ENCODE measurements at places on chromosomes 5 and 9.
A peak's percentile ranks its signal among the peaks of the same experiment; 100 is the strongest.

- peak; percentile 41 for DNase-seq
- peaks cover 52% of the 10 kb centered on the region for H3K36me3 ChIP-seq
- no peaks in the 10 kb centered on the region for H3K27me3 ChIP-seq
- no peak overlapping the region for H3K4me3 ChIP-seq
- no peak overlapping the region for H3K27ac ChIP-seq
Measured at GRCh38 chr5:179825655-179826182, 5.0 kb downstream of the SQSTM1 start.

- peaks cover 71% of the 10 kb centered on the region for H3K27me3 ChIP-seq
- no peaks in the 10 kb centered on the region for H3K36me3 ChIP-seq
- no peak overlapping the region for H3K27ac ChIP-seq
- no peak overlapping the region for H3K4me3 ChIP-seq
Measured at GRCh38 chr5:80961376-80962281, 1.5 kb downstream of the RASGRF2 start.

DNA sequence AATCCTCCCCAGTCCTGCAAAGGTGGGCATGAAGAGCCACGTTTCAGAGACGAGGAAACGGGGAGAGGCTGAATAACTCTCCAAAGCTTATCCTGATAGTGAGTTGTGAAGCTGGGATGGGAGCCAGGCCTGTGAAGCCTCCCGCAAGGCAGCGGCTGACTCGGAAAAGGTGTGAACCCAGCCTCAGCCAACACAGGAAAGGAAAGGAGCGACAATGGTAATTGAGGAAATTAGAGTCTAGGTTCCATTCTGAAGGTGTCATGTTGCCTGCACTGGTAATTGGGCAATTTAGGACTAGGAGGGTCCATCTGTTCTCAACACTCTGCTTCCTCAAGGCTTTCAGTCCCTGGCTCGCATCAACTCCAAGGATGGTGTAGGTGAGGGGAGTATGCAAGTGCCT lies 83.4 kb downstream of the LIFR start:
- no peaks in the 10 kb centered on the region for H3K36me3 ChIP-seq
- H3K27ac ChIP-seq, result no peak overlapping the region
- H3K4me1 ChIP-seq, result peaks cover 14% of the 10 kb centered on the region
- no peak for DNase-seq
- H3K27me3 ChIP-seq, result no peaks in the 10 kb centered on the region

DNA sequence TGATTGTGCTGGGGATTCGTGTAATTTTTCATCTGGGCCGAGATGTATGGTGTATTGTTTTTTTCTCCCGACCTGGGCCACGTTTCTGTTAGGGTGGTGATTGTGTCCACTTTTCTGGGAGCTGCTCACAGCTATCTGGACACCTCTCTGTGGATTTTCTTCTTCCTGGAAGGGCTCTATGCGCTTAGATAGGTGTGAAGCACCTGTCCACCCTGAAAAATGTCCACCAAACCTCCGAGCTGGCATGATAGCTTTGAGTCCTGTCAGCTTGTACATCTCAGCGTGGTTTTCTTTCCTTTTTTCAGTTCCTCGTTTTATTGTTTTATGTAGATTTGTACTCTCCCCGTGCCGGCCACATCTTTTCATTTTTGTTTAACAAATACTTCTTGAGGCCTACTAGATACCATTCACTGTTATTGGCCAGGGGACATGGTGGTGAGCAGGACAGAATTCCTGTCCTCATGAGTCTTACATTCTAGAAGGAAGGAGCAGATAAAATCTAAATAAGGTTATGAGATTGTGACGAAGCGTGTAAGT lies 1.1 kb downstream of the UGCG start:
- peak; percentile 48 for DNase-seq
- H3K4me1 ChIP-seq, result peaks cover 14% of the 10 kb centered on the region
- H3K4me3 ChIP-seq, result peak overlapping the region; percentile 99
- peak overlapping the region; percentile 83 for H3K27ac ChIP-seq
- no peaks in the 10 kb centered on the region for H3K27me3 ChIP-seq
- 0 out of 2 replicates have a peak, but pooled peaks cover 3% of the 10 kb centered on the region for H3K36me3 ChIP-seq

GRCh38 chr9:69945671-69946141 lies 97.9 kb upstream of the MAMDC2 start:
- peak overlapping the region; percentile 94 for H3K27ac ChIP-seq
- H3K4me1 ChIP-seq, result peaks cover 52% of the 10 kb centered on the region
- H3K36me3 ChIP-seq, result no peaks in the 10 kb centered on the region
- no peaks in the 10 kb centered on the region for H3K27me3 ChIP-seq
- no peak overlapping the region for H3K4me3 ChIP-seq

DNA sequence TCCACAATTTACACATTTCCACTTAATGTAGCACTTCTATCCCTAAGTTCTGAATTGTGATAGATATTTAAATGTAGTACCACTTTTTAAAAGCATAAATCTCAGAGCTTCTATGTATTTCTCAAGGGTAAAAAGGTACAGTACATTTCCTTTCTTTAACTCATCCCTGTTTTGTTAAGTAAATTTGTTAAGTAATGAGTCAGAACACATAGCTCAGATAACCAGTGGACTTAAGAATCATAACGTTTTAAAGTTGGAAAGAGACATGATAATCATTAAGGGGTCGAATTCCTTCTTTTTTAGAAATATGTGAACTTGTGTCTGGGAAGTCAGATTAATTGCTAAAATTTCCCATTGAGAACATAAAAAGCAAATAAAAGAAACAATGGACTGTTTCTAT lies 810.2 kb upstream of the NUDT12 start:
- no peak overlapping the region for H3K27ac ChIP-seq
- H3K27me3 ChIP-seq, result no peaks in the 10 kb centered on the region
- H3K36me3 ChIP-seq, result no peaks in the 10 kb centered on the region
- H3K4me1 ChIP-seq, result no peaks in the 10 kb centered on the region

DNA sequence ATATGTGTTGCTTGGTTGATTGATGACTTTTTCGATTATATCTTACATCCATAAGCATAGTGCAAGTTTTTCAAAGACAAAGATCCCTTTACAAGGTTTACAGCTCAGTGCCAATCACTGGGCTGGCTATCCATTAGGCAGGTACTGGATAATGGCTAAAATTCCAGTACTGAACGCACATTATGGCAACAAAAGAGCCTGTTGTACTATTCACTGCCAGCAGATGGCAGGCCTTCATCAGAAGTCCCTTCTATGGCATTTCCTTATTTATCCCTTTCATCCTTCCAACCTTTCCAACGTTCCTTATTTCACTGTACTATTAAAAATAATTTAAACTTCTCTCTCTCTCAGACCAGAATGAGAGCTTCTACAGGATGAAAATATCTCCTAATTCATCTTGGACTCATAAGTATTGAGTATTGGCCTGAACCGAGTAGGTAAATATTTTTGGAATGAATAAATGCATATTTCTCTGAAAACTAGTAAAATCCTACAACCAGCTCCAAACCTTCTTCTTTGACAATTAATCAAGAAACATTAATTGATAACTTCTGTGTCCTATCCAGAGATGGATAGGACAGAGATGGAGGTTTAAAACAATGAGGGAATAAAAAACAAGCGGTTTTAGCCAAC lies 6.7 kb upstream of the WNT8A start:
- no peak overlapping the region for H3K4me3 ChIP-seq
- peak; percentile 75 for DNase-seq
- H3K36me3 ChIP-seq, result no peaks in the 10 kb centered on the region
- no peak overlapping the region for H3K27ac ChIP-seq

GRCh38 chr5:10761933-10762775 lies 1.1 kb upstream of the DAP start:
- H3K27me3 ChIP-seq, result no peaks in the 10 kb centered on the region
- DNase-seq, result no peak
- H3K4me3 ChIP-seq, result peak overlapping the region; percentile 73
- peaks cover 12% of the 10 kb centered on the region for H3K4me1 ChIP-seq
- peak overlapping the region; percentile 87 for H3K27ac ChIP-seq

DNA sequence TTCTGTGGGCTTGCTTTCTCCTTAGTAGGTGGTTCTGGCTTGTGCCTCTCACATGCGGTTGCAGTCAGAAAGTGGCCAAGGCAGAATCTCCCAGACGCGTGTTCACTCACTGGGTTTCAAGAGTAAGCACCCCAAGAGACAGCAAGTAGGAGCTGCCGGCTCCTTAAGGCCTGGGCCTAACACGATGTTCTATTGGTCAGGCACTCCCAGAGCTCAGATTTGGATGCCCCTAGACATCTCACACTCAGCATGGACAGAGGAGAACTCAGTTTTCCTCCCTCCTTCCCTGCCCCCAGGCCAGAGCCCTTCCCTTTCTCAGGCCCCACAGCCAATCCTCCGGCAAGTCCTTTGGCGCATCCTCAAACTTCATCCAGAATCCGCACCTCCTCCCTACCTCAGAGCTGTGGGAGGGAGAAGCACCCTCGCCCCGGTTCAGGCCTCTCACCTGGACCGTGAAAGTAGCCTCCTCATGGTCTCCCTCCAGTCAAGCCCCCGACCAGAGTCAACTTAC lies 6.5 kb upstream of the CARD19 start:
- H3K27ac ChIP-seq, result no peak overlapping the region
- H3K4me1 ChIP-seq, result peaks cover 7% of the 10 kb centered on the region
- no peaks in the 10 kb centered on the region for H3K27me3 ChIP-seq

- peaks cover 35% of the 10 kb centered on the region for H3K27me3 ChIP-seq
- H3K36me3 ChIP-seq, result no peaks in the 10 kb centered on the region
- no peak overlapping the region for H3K27ac ChIP-seq
- DNase-seq, result no peak
- H3K4me3 ChIP-seq, result no peak overlapping the region
Measured at GRCh38 chr5:600886-601541, 11.1 kb upstream of the CEP72 start.

- H3K36me3 ChIP-seq, result no peaks in the 10 kb centered on the region
- DNase-seq, result no peak
- no peaks in the 10 kb centered on the region for H3K4me1 ChIP-seq
- H3K27me3 ChIP-seq, result no peaks in the 10 kb centered on the region
- H3K27ac ChIP-seq, result no peak overlapping the region
Measured at GRCh38 chr9:69689991-69690538, 17.9 kb upstream of the APBA1 start.

DNA sequence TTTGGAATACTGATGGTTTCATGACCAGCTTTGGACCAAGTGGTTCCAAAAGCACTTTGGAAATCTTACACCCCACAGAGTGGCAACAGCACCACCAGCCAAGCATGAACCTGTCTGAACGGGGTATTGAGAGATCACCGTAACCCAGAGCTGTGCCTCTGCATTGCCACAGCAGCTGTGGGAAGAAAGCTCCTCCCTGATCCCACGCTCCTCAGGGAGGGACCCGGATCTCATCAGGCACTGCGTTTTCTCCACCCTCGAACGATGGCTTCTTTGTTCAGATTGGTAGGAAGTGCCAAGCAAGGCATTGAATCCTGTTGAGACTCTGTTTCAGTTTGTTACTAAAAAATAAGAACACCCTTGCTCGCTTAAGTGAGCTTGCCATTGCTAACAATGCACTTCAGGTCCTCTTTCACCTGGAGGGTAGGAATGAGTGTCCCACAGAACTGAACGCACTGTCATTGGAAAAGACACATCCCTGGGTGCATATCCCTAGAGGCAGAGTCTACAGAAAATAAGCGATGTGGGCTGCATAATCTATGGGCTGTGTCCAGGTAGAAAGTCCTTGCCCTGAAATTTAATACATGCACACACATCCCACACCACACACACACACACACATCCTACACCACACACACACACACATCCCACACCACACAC lies 118.0 kb upstream of the ICE1 start:
- peaks cover 14% of the 10 kb centered on the region for H3K4me1 ChIP-seq
- DNase-seq, result peak; percentile 36
- H3K27me3 ChIP-seq, result peaks cover 14% of the 10 kb centered on the region
- H3K36me3 ChIP-seq, result no peaks in the 10 kb centered on the region
- H3K4me3 ChIP-seq, result no peak overlapping the region

GRCh38 chr5:177501874-177502678 lies 4.7 kb upstream of the PDLIM7 start:
- DNase-seq, result no peak
- no peak overlapping the region for H3K4me3 ChIP-seq
- no peaks in the 10 kb centered on the region for H3K27me3 ChIP-seq
- H3K4me1 ChIP-seq, result no peaks in the 10 kb centered on the region

GRCh38 chr5:75235711-75236110 lies 967 bp downstream of the ANKRD31 start:
- H3K27me3 ChIP-seq, result no peaks in the 10 kb centered on the region
- no peak overlapping the region for H3K27ac ChIP-seq
- H3K4me1 ChIP-seq, result peaks cover 8% of the 10 kb centered on the region
- DNase-seq, result no peak
- no peaks in the 10 kb centered on the region for H3K36me3 ChIP-seq
- H3K4me3 ChIP-seq, result no peak overlapping the region

- DNase-seq, result peak; percentile 61
- peaks cover 10% of the 10 kb centered on the region for H3K4me1 ChIP-seq
Measured at GRCh38 chr9:69168709-69169217, 5.3 kb upstream of the TJP2 start.

- DNase-seq, result no peak
- no peaks in the 10 kb centered on the region for H3K27me3 ChIP-seq
- H3K4me3 ChIP-seq, result no peak overlapping the region
- H3K36me3 ChIP-seq, result no peaks in the 10 kb centered on the region
Measured at GRCh38 chr9:4113711-4114110, 186.2 kb downstream of the GLIS3 start.

GRCh38 chr5:116454417-116454927 lies 120.2 kb downstream of the SEMA6A start:
- H3K4me3 ChIP-seq, result peak overlapping the region; percentile 60
- peaks cover 8% of the 10 kb centered on the region for H3K27me3 ChIP-seq
- H3K4me1 ChIP-seq, result peaks cover 18% of the 10 kb centered on the region

DNA sequence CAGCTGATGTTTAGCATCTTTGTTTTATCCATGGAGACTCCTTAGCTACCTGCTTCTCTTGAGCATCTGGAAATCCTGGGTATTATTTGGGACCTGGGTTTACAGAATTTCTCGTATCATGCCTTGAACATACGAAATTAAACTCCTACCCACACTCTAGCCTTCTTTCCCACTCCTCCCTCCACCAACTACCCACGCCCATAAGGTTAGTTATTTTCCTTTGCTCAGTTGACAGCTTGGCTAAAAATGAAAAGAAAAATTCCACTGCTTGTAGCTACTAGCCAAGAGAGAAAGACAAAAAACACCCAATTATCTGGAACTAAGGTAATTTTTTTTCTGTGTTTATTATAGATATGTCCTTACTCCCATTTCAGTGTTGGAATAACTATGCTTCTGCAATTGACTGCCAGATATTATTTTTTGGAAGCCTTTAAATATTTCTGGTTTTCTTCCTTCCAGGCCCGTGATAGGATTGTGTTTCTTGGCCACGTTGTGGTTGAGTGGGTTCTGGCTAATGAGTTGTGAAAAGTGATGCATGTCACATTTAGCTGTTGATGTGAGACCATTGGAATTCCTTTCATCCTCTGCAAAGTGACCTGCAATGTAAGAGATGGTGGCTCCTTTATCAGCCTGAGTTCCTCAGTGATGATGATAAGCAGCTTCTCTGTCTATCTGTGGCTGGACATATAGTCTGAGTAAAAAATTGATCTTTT lies 308.1 kb downstream of the LRRC70 start:
- no peak overlapping the region for H3K4me3 ChIP-seq
- no peaks in the 10 kb centered on the region for H3K36me3 ChIP-seq
- no peak for DNase-seq
- no peaks in the 10 kb centered on the region for H3K4me1 ChIP-seq
- no peak overlapping the region for H3K27ac ChIP-seq

Measured in GM23248 (cell line).